ENCODE measurements at places on chromosomes 4 and X. TPM values are rescaled to one million over a fixed set of nuclear protein-coding genes. Genes with fewer than 3 reads are reported as not detected.

- no peak for DNase-seq
- H3K4me3 ChIP-seq: no peak overlapping the region
- no peak overlapping the region for H3K27ac ChIP-seq
- H3K4me1 ChIP-seq: no peaks in the 10 kb centered on the region
Measured at GRCh38 chr4:61693520-61693919, 493.4 kb downstream of the ADGRL3 start.

DNA sequence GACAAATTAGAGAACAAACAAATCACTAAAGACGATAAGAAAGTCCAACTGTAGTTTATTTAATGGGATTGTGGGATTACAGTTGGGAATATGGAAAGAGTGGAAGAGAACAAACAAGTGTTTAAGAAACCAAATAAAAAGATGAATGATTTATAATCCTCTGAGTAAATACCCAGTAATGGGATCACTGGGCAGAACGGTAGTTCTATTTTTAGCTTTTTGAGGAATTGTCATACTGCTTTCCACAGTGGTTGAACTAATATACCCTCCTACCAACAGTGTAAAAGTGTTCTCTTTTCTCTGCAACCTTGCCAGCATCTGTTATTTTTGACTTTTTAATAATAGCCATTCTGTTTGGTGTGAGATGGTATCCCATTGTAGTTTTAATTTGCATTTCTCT is 15.0 kb downstream of the C4orf51 start:
- no peaks in the 10 kb centered on the region for H3K36me3 ChIP-seq
- H3K4me3 ChIP-seq: no peak overlapping the region
- DNase-seq: no peak
- H3K27me3 ChIP-seq: no peaks in the 10 kb centered on the region

DNA sequence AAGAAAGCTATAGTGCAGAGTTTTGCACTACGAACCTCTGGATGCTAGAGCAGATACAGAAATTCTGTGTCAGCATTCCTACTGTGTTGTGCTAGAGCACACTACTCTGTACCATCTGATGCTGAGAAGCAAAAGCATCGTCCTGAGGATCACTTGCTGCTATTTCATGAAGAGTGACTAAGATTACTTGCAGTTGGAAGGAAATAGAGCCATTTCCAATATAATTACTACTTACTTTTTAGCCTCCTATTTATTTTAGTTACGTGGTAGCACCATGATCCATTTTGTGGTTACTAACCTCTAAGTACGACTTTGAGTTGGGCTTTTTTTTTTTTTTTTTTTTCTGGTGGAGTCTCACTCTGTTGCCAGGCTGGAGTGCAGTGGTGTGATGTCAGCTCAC is 226.7 kb downstream of the PALLD start:
- DNase-seq: no peak
- no peak overlapping the region for H3K27ac ChIP-seq
- H3K4me3 ChIP-seq: no peak overlapping the region
- no peaks in the 10 kb centered on the region for H3K36me3 ChIP-seq
- H3K4me1 ChIP-seq: peaks cover 10% of the 10 kb centered on the region
- no peaks in the 10 kb centered on the region for H3K27me3 ChIP-seq

GRCh38 chr4:78592088-78592783 is 40.7 kb downstream of the ANXA3 start:
- H3K4me1 ChIP-seq: no peaks in the 10 kb centered on the region
- no peak for DNase-seq
- no peak overlapping the region for H3K27ac ChIP-seq
- H3K4me3 ChIP-seq: no peak overlapping the region
- H3K36me3 ChIP-seq: no peaks in the 10 kb centered on the region

Gene PSAPL1
- not detected for total RNA-seq
